AG04450 (cell line): ENCODE measurements at places on chromosomes 6 and 20.
A peak's percentile ranks its signal among the peaks of the same experiment; 100 is the strongest.

GRCh38 chr6:5626727-5627426 lies 365.6 kb downstream of the FARS2 start:
- DNase-seq: no peak

DNA sequence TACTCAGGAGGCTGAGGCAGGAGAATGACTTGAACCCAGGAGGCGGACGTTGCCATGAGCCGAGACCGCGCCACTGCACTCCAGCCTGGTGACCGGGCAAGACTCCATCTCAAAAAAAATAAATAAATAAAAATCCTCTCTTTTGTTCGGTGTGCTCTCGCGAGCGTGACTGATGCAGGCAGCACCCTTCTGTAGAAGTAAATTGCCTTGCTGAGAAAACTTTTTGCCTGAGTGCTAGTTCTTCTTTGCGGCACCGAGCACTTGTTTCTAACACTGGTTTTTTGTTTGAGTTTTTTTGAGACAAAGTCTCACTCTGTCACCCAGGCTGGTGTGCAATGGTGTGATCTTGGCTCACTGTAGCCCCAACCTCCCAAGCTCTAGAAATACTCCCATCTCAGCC lies 30.5 kb downstream of the PLN start:
- no peak for DNase-seq

- no peak for DNase-seq
Measured at GRCh38 chr6:34926655-34927054, 37.6 kb downstream of the ANKS1A start.

DNA sequence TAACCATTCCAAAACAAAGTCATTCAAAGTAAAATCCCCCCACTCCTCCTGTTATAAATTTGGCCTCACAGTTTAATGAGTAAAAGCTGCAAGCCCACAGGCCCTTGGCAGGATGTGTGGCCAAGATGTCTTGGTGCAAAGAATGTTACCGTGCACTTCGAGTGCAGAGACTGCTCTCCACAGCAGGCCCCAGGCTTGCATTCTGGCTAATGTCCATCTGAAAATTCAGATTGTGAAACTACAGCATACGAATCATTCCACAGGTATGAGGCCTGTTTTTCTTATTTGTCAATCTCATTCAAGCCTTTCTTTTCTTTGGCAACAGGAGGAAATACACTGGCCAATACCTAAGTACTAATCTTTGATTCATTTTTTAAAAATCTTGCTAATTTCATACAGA lies 7.1 kb downstream of the RPS6KA2 start:
- DNase-seq: peak; percentile 88

GRCh38 chr6:53724501-53724900 lies 58.9 kb upstream of the KLHL31 start:
- DNase-seq: no peak

DNA sequence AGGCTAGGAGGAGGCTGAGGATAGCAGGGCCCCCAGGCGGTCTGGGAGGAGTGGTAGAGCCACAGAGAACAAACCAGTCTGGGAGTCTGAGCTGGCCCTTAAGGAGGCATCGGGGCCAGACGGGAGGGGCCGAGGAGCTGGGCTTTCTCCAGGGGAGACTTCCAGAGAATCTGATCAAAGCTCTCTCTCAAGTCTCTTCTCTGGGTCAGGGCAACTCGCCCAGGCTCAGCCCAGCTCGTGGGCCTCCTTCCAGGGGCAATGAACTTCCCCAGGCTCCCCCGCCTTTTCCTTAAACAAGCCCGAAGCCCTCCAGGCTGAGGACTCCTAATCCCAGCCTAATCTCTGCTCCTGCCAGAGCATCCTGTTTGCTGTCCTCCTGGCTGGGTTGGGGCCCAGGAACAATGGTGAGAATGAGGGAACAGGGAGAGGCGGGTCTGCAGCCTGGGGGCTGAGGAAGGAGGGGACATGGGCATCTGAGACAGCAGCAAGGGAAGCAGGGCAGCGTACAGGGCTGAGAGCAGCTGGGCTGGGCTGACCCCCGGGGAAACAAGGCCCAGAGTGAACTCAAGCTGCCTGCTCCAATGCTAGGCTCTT lies 173.6 kb downstream of the ANKRD60 start:
- DNase-seq: no peak

- DNase-seq: no peak
Measured at GRCh38 chr6:37550191-37550831, 50.6 kb upstream of the CCDC167 start.

DNA sequence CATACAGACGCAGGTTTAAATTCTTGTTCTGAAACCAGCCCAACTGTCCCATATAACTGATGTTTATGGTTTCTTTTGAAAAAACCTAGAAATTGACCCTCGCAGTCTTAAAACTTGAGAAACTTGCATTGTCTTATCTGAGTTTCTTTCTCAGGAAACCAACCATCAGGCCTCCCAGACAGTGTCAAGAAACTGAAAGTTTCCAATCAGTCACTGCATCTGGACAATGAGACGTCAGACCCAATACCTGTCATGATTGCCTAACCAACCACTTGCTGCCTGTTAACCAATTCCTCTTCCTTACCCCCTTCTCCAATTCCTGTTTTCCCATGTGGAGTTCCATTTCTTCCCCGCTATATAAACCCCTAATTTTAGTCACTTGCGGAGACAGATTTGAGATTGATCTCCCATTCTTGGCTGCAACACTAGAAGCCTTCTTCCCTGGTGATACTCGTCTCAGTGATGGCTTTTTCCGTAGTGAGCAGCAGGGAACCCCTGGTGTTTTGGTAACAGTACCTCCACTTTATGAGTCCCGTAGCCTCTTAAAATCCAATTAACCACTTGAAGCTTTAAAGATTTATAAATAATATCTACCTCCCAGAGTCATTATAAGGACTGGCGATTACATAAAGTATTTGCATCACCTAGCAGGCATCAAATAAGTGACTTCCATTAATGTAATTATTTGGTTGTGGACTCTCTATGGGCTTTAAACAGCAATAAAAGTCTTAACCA lies 49.3 kb downstream of the GPR63 start:
- DNase-seq: no peak

- no peak for DNase-seq
Measured at GRCh38 chr20:48754292-48754691, 73.5 kb downstream of the PREX1 start.

- DNase-seq: peak; percentile 94
Measured at GRCh38 chr6:141326426-141326825, 806.3 kb upstream of the GJE1 start.

DNA sequence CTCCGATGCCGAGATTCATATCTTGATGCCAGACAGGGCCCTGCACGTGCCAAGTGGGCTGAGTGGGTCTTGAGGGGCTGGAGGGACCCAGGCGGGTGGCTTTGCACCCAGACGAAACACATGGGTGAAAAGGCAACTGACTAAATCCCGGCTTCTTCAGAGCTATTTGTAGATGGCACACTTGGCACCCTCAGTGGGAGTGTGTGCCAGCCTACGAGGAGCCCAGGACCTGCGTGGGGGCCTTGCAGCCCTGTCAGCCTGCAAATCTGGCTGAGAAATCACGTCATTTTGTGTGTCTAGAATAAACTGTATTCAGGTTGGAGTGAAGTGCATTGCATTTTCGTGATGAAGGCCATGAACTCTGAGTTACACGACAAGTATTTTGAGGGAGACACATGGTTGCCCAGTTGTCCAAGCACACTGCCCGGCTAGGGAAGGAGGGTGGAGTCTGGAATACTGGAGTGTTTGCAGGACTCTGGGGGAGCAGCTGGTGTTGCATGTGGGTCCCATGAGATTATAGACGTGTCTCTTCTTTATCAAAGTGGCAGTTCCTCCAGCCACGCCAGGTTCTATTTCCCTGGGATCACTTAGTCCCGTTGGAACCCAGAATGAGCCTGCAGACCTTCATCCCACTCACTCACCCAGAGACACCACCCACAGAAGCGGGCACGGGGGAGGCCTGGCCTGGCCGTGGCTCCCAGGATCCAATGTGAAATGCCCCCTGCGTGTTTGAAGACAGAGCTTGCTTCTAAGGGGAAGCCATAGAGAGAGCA lies 60.2 kb downstream of the DLL1 start:
- DNase-seq: no peak

- no peak for DNase-seq
Measured at GRCh38 chr6:113315165-113315564, 542.0 kb upstream of the MARCKS start.

- no peak for DNase-seq
Measured at GRCh38 chr20:57545927-57546662, 14.8 kb upstream of the PCK1 start.

DNA sequence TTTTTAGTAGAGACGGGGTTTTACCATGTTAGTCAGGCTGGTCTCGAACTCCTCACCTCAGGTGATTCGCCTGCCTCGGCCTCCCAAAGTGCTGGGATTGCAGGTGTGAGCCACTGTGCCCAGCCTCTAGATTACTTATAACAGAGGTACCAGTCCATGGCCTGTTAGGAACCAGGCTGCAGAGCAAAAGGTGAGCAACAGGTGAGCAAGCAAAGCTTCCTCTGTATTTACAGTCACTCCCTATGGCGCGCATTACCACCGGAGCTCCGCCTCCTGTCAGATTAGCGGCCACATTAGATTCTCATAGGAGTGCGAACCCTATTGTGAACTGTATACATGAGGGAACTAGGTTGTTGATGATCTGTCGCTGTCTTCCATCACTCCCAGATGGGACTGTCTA lies 178.0 kb upstream of the SALL4 start:
- DNase-seq: no peak

GRCh38 chr6:105902401-105903031 lies 183.6 kb upstream of the PRDM1 start:
- DNase-seq: no peak

DNA sequence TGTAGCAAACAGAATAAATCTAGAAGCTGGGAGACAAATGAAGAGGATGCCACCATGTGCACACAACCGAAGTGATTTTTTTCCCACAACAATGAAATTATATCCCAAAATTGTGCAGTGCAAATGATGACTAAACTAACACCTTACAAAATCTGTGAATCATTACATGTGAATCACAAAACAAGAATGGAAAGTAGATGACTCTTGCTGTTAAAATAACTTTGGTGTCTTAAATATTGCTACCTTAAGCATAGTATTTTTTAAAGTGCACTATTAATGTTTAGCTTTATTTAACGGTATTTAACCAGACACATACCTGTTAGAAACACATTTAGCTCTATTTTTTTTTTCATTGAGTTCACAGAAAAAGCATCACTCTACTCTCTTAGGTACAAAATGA lies 190.8 kb downstream of the TBC1D32 start:
- no peak for DNase-seq

DNA sequence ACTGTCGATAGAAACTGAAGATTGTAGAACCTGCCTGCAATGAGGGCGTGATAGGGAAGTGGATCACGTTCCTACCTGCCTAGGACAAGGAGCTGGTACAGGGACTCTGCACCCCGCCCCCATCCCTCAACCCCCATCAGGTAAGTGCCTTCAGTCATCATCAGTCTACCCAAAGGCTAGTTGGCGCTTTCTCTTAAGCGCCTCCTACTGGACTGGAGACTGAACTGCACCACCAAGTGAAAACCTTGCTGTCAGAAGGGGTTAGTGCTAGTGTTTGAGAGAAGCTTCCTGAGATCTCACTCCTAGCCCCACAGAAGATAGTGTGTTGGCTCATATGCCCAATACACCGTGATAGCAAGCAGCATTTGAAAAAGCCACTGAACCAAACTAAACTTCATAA lies 706.5 kb upstream of the MAN1A1 start:
- no peak for DNase-seq

DNA sequence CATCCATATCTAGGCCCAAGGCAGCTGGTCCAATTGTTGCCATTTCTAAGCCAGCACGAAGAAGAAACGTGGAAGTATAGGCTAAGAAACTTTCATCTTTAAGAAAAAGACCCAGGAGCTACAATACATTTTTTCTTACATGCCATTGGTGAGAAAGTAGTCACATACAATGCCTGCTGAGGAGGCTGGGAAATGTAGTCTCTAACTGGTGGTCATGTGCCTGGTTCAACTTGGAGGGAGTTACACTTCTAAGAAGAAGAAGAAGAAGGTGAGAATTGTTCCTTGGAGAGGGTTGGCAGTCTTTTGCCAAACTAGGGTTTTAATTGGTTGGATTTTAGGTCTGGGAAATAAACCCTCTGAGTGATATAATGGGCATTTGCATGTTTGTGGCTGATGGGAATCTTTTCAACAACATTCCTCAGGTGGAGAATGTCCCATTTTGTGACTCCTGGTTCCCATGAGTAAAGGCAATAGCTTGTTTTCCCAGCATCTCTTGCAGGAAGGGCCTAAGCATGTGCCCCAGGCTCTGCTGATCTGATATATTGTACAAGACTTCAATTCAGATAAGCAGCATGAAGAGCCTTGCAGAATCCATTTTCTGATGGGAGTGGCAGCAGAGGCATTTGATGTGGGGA lies 47.0 kb upstream of the PREP start:
- DNase-seq: no peak

- no peak for DNase-seq
Measured at GRCh38 chr20:45044601-45045000, 56.3 kb downstream of the KCNS1 start.

DNA sequence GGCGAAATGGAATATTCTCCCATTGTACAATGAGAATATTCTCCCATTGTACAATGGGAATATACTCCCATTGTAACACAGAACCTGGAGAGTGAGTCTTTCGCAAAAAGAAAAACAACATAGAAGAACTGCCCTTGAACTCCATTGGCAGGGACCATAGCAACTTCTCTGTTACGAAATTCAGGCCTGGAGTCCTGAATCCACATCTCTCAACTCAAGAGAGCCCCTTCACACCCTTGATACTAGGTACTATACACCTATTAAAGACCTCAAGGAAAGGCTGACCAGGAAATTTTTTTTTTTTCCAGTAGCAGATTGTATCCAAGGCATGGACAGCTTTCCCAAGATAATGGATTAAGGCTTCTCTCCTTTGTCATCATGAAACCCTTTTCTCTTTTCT lies 1687.0 kb downstream of the GRIK2 start:
- no peak for DNase-seq

GRCh38 chr6:146027586-146028251 lies 1.1 kb upstream of the GRM1 start:
- no peak for DNase-seq

DNA sequence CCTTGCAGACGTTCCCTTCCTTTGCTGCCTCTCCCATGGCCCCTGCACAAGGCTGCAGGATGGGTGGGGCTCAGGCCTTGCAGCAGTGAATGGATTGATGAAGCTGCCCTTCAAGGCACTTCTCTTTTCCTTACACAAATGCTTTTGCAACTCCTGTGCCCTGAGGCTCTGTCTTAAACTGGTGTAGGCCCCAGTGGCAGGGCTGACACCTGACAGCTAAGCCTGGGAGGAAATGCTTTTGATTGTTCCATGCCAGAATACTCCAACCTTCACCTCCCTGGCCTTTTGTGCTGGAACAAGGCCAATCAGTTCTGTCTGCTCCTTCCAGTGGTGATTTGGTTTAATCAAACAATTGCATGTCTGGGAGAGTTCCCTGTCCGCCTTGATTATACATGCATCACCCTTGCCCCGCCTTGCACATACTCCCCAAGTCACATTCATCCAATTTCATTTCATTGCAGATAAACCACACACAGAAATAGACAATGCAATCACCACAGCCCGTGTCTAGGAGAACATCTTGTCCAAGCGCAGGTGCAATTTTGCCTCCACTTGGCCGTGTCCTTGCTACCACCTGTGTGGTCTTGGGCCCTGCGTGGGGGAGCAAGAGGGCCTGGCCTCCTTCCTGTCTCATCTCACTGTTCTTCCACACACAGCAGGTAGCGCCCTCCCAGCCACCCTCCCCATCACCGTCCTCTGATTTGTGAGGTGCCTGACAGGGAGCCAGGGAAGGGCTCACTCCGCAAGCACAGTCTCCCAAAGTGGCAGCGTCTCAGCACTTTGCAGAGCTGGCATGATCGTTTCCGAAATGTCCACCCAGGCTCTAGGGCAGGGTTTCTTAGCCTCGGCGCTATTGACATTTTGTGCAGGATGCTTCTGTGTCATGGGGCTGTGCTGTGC lies 120.4 kb downstream of the CDH26 start:
- DNase-seq: no peak
